ENCODE measurements at places on chromosomes 2 and 18. TPM values are rescaled to one million over a fixed set of nuclear protein-coding genes. Genes with fewer than 3 reads are reported as not detected.

The LAMA1 gene
- 0.98 TPM for total RNA-seq

The MRPS5 gene
- total RNA-seq = 58.7 TPM

DNA sequence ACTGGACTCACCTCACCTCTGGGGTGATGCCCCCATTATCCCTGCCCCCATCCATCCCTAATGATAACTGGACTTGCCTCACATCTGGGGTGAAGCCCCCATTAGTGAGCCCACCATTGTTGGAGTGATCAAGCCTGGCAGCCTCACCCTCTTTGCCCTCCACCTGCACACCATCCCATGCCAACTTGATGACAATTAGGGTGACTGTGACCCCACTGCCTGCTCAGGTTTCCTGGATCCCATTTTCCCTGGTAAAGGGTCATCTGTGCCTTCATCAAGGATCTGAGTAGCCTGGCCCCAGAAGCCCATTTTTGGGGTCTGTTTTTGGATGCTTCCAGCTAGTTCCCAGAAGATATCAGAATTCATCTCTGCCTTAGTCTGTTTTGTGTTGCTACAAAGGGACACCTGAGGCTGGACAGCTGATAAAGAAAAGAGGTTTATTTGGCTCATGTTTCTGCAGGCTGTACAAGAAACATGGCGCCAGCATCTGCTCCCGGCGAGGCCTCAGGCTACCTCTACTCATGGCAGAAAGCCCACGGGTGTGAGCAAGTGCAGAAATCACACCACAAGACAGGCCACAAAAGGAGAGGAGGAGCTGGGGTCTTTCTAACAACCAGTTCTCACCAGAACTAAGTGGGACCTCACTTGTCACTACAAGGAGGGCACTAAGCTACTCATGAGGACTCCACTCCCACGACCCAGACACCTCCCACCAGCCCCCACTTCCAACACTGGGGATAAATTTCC lies 196.4 kb upstream of the TWIST2 start:
- no peak for DNase-seq

DNA sequence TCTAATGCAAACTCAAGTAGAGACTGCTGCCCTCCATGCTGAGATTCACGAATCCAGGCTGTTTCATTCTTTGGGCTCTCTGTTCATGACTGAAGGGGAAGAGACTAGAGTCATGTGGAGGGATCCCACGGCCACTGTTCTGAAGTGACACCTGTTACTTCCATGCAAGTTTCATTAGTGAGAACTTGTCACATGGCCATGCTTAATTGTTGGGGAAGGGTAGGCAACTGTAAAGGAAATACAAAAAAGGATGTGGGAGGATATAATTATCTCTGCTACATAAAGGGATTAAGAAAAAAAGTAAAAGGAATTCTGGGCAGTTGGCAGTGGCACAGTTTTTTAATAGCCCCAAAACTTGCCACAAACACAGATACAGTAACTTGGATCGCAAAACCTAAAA lies 28.0 kb upstream of the PSME4 start:
- no peak for DNase-seq

DNA sequence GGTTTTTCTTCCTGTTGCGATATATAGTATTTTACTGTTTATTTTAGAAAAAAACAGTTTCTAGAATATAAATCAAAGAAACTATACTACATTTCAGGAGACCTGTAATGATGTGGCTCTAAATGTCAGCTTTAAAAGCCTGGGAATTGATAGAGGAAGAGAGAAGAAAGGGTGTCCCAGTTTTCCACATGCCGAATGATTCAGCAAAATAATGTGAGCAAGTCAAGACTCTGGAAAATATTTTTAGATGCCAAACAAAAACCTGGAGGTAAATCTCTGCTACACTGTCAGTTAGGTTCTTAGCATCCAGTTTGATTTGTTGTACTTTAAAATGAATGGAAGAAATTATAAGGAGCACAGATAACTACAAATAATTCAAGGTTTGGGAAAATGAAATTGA lies 67.1 kb upstream of the DSG1 start:
- DNase-seq = no peak
